Ascending aorta (tissue), 2 donors: ENCODE measurements at places on chromosomes 5 and 9.

DNA sequence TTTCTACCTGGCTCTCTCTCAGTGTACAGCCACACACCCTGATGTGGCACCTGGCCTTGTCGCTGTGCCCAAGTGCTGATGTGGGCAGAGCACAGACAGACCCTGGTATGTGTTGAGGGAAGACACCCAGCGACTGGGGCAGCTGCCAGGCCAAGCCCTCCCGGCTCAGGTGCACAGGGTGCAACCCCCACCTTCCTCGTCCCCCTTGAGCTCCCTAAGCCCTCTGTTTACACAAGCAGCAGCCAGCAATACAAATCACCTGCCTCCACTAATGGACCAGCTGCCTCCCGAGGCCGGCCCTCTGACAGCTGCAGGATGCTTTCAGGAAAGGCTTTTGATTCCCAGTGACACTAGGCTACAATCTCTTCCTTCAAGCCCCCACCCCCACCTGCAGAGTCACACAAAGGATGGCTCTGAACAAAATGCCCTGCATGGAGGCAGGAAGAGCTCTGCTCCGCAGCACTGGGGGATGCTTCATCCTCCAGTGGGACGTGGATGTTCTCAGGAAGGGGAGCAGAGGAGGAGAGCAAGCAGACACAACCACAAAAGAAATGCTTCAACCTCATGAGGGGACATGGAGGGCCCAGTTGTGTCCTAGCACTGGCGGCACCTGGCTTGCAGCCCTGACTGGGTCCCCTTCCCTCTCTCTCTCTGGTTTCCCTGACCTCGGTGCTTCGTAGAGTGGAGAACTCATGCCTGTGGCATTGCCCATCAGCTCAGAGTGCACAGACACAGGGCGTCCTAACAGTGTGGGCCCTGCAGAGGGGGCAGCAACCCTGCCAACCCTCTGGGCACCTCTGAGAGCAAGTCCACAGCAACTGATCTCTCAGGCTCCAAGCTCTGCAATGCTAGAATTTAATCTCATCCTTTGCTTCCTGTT lies 140.8 kb downstream of the BARX1 start:
- DNase-seq = no peak

- no peak for DNase-seq
These were observed 116.5 kb downstream of the ANKRD55 start for GRCh38 chr5:56116599-56117141.

GRCh38 chr9:81344366-81344765 lies 345.0 kb downstream of the TLE1 start:
- DNase-seq = no peak

- DNase-seq = peak; percentile 79
These were observed 121.2 kb downstream of the CEMIP2 start for GRCh38 chr9:71647094-71647591.

- DNase-seq = no peak
These were observed 11.8 kb downstream of the COL5A1 start for GRCh38 chr9:134653259-134654009.

GRCh38 chr5:1299511-1299850 lies 4.6 kb upstream of the TERT start:
- DNase-seq = peak; percentile 61

DNA sequence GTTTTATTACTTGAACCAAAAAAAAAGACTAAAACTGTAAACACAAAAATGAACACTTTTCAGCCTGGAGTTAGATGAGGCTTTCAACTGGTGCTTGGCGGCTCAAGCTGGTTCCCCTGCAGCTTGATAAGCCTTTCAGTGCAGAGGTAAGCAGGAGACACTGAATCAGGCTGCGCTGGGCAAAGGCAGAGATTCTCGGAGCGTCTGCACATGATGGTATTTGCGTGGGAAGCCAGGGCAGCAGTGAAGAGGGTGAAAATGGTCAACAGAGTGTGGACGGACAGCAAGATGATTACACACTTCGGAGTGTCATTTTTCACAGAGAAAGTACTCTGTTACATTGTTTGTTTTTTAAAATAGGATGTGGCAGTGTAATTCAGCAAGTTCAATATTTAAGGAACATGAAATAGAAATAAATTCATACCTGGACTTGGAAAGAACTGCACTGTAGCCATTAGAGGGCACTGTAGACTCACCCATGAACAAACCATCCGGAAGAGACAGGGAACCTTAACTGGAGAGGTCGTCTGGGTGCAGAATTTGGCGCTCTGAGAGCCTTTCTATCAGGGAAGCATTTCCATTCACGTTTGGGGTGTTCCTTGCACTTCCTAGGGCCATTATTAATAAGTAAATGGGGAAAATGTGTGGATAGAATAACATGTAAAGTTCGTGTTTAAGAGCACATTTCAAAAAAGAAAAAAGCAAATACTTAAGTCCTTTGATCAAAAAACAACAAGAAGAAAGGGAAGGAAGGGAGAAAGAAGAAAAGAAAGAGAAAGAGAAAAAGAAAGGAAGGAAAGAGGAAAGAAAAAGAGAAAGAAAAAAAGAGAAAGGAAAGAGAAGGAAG lies 69.8 kb downstream of the ICE1 start:
- DNase-seq = no peak

- no peak for DNase-seq
These were observed 107.0 kb downstream of the ZNF354C start for GRCh38 chr5:179166886-179167841.

GRCh38 chr9:17059465-17059864 lies 75.4 kb upstream of the CNTLN start:
- no peak for DNase-seq

DNA sequence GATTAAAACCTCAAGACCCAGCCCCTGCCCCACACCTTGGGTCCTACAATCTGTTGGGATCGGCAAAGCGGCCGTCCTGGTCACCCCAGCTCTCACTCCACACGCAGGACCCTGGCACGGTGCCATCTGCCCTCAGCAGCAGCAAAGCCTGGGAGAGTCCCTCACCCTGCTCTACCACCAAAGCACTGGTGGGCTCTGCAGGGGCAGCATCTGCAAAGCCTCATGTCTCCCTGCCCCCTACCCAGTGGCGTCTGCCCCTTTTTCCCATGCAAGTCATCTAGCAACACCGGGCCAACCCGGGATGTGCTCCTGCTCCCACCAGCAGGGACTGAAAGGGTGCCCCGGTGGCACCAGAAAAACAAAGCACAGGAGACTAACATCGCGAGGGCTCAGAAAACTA lies 19.6 kb upstream of the CNOT6 start:
- DNase-seq = no peak

DNA sequence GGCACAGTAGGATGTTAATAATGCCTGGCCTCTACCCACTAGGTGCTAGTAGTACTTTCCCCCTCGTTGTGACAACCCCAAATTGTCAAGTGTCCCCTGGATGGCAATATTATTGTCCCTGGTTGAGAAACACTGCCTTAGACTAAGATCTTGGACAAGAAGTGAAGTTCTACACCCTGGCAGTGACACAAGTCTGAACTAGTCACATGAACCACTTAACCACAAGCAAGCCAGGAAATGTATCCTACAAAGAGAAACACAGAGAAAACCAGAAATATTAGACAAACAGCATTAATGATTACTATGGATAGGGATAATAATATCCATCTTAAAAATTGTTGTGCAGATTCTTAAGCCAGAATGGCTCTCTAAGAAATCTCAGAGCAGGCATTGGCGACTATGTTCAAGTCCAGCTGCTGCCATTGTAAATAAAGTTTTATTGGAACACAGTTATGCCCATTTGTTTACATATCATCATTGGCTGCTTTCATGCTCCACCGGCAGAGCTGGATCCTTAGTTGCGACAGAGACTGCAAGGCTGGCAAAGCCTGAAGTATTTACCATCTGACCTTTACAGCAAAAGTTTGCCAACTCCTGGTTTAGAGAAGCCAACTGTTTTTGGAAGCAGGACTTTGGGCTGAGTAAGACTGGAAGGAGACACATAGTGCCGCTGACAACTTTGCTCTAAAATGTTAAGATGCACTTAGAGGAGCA lies 80.8 kb downstream of the NTRK2 start:
- DNase-seq = no peak

DNA sequence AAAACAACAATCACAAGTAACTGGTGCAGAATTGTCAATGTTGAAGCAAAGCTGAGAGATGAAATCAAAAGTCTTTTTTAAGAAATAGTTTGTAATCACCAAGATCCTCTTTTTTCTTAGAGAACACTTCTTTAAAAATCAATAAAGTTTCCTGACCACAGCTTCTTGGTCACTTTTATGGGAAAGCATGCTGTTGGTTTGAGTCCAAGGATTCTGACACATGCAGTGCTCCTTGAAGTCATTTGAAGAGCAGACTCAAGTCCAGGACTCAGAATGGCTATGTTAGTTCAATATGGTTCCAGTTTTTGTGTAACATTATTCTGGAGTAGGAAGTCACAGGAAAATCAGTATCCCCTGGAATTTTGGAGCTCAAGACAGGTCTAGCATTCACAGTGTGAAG lies 480.6 kb downstream of the NR2F1-AS1 start:
- DNase-seq = no peak

DNA sequence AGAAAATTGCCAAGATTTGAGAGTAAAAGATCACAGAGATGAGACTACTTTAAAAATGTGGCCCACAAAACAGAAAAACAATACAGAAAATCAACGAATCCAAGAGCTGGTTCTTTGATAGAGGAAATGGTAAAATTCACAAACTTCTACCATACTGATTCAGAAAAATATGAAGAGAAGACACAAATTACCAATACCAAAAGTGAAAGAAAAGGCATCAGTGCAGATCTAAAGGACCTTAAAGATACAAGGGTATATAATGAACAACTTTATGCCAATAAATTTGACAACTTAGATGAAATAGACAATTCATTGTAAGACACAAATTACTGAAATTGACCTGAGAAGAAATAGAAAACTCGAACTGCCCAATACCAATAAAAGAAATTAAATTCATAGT lies 24.4 kb upstream of the SLC1A1 start:
- DNase-seq = no peak

DNA sequence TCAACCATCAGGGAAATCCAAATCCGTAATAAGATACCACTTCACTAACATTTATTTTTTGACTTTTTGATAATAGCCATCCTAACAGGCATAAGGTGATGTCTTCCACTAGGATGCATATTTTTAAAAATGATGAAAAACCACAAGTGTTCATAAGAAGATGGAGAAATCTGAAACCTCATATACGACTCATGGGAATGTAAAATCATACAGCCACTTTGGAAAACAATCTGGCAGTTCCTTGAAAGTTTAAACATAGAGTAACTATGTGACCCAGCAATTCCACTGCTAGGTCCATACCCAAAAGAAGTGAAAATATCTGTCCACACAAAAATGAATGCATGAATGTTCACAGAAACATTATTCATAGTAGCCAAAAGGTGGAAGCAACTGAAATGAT lies 431.0 kb downstream of the ENC1 start:
- DNase-seq = no peak

DNA sequence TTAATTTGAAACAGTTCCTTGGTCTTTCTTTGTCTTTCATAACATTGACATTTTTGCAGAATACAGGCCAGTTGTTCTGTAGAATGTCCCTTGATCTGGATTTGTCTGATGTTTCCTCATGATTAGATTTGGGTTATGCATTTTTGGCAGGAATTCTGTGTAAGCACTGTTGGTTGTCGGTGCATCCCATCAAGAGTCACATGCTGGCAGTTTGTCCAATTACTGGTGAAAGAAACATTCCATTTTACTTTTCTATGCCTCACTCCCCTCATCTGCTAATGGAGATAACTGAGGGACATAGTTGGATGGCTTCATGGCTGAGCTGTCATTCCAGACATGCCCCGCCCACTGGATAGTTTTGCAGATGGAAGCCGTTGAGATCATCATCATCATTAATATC lies 7.6 kb upstream of the ZNF618 start:
- no peak for DNase-seq

DNA sequence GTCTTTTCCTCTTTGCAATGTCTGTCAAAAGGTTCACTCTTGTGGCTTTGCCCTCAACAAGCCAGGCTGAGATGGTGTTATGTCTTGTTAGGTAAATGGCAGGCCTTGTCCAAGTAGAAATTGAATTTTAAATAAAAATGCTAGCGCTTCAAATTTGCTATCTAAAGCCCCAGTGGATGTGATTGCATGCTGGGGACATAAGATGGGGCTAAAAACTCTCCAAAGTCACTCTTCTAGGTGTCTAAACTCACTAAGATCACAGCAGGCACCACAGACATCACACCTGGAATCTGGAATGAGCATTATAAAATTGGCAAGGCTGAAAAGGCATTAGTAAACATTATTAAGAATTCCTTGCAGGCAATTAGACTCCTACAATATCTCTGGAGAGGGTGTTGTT lies 262.7 kb upstream of the CLINT1 start:
- no peak for DNase-seq

DNA sequence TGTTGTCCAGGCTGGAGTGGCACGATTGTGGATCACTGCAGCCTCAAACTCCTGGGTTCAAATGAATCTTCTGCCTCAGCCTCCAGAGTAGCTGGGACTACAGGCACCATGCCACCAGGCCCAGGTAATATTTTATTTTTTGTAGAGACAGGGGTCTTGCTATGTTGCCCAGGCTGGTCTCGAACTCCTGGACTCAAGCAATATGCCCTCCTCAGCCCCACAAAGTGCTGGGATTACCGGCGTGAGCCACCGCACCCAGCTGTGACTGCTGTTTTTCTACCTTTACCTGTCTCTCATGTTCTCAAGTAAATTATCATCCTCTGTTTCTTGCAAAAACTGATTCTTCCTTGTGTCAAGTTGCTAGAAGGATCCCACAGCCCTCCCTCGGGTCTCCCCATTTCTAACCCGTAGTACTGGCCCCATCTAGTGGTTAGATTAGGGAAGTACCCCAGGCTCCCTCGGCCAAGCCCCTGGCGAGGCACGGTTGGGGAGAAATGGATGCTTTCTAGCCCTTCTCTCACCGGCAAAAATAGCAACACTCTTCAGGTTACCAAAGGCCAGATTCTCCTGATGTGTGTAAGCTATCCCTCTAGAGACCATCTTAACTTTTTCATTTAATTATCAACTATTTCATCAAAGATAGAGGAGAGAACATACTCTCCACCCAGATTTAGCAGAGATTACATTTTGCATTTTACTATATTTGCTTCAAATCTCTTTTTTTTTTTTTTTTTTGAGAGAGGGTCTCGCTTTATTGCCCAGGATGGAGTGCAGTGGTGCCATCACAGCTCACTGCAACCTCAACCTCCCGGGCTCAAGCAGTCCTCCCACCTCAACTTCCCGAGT lies 19.2 kb upstream of the TOR1B start:
- peak; percentile 89 for DNase-seq

GRCh38 chr5:82306151-82306550 lies 28.0 kb upstream of the RPS23 start:
- no peak for DNase-seq

- no peak for DNase-seq
These were observed 96.3 kb upstream of the FANCC start for GRCh38 chr9:95413793-95414192.

GRCh38 chr5:81815321-81815720 lies 64.4 kb upstream of the SSBP2 start:
- DNase-seq = no peak

DNA sequence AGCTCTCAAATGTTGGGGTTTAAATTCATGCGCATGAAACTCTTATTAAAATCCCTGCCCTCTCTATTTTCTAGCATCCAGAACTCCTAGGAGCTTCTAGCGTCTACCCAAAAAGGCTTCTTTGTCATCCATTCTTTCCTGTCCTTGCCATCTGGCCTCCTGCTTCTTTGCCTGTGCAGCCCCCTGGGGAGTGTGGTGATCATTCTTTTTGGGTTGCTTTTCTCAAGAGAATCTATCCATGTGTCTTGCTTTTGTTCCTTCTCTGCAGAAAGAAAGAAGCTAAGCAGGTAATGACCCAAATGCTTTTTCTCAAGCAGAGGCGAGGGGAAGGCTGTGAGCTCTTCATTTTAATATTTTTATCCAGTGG lies 26.6 kb downstream of the SKP2 start:
- DNase-seq = no peak

- DNase-seq = no peak
These were observed 12.0 kb downstream of the PCDHAC2 start for GRCh38 chr5:140978260-140978659.
